Spinal cord (tissue), 10 donors: ENCODE measurements at places on chromosomes 11 and 22. TPM values are rescaled to one million over a fixed set of nuclear protein-coding genes. Genes with fewer than 3 reads are reported as not detected.

Gene MAPK8IP1
- total RNA-seq: 106 TPM

Gene POU2AF1
- 0.40 TPM for total RNA-seq

Gene IGSF22
- 1.3 TPM for total RNA-seq

Gene AP5B1
- 5.0 TPM for total RNA-seq

Gene SERPING1
- total RNA-seq: 131 TPM

Gene MAP6
- 64.6 TPM for total RNA-seq

Gene ACRV1
- 0.79 TPM for total RNA-seq

Gene TRIM49
- not detected for total RNA-seq

Gene CFAP300
- total RNA-seq: 6.5 TPM

Gene CFAP68
- total RNA-seq: 12.9 TPM

Gene P2RY6
- 0.50 TPM for total RNA-seq

Gene MRE11
- total RNA-seq: 26.3 TPM

Gene CLCF1
- total RNA-seq: 0.72 TPM

Gene TBX1
- not detected for total RNA-seq

Gene GRK3
- total RNA-seq: 13.6 TPM

Gene BAD
- 41.5 TPM for total RNA-seq

Gene MS4A8
- total RNA-seq: 0.40 TPM

Gene CYB5R2
- total RNA-seq: 71.8 TPM

Gene JAM3
- 221 TPM for total RNA-seq

Gene TKFC
- 14.9 TPM for total RNA-seq

Gene EHF
- total RNA-seq: 7.5 TPM

Gene CYB561A3
- 12.5 TPM for total RNA-seq

Gene IFITM10
- 3.4 TPM for total RNA-seq

Gene TNNT3
- 12.1 TPM for total RNA-seq

Gene CARD16
- total RNA-seq: 5.4 TPM

Gene RAB38
- total RNA-seq: 21.7 TPM

Gene PKDREJ
- 0.20 TPM for total RNA-seq

Gene KDM4E
- not detected for total RNA-seq

Gene FXYD6
- total RNA-seq: 98.7 TPM

Gene GNG3
- 25.6 TPM for total RNA-seq
